ENCODE measurements at places on chromosomes 12 and 14. TPM values are rescaled to one million over a fixed set of nuclear protein-coding genes. Genes with fewer than 3 reads are reported as not detected.

The CLEC12A gene
- 13.8 TPM for total RNA-seq

The PLEKHG7 gene
- 6.1 TPM for total RNA-seq

- no peak overlapping the region for H3K4me3 ChIP-seq
- peak; percentile 65 for DNase-seq
- H3K4me1 ChIP-seq = no peaks in the 10 kb centered on the region
- H3K36me3 ChIP-seq = peaks cover 6% of the 10 kb centered on the region
These were observed 59.1 kb downstream of the FBXW8 start for GRCh38 chr12:116969615-116970585.

DNA sequence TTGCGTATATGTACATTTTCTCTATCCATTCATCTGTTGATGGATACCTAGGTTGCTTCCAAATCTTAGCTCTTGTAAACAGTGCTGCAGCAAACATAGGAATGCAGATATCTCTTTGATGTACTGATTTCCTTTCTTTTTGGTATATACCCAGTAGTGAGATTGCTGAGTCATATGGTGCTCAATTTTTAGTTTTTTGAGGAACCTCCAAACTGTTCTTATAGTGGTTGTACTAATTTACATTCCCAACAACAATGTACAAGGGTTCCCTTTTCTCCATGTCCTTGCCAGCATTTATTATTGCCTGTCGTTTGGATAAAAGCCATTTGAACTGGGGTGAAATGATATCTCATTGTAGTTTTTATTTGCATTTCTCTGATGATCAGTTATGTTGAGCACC, 44.3 kb downstream of the PELI2 start:
- no peaks in the 10 kb centered on the region for H3K4me1 ChIP-seq
- H3K27ac ChIP-seq = no peak overlapping the region
- H3K4me3 ChIP-seq = no peak overlapping the region
- no peak for DNase-seq
- no peaks in the 10 kb centered on the region for H3K27me3 ChIP-seq
- no peaks in the 10 kb centered on the region for H3K36me3 ChIP-seq

GRCh38 chr12:130155416-130156073, 6.7 kb upstream of the FZD10 start:
- H3K36me3 ChIP-seq = no peaks in the 10 kb centered on the region
- H3K4me1 ChIP-seq = no peaks in the 10 kb centered on the region
- no peak for DNase-seq
- peaks cover 2% of the 10 kb centered on the region for H3K27me3 ChIP-seq
- no peak overlapping the region for H3K27ac ChIP-seq

DNA sequence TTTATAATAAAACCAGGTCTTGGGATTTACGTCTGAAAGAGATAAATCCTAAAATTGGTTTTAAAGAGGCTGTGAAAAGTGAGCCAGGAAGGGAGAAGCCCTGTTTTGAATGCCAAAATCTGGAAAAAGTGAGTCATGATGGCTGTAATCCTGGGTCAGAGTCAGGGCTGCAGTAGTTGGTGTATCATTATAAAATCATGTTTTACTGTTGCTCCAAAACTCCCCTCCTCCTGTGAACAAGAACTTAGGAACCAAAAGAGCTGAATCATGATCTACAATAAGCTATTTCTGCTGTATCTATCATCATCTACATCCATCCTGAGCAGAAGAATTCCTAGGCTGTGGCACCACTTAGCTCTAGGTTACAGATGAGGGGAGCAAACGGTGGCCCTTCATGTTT, 79.3 kb downstream of the LMO3 start:
- no peak overlapping the region for H3K27ac ChIP-seq
- H3K4me1 ChIP-seq = no peaks in the 10 kb centered on the region
- no peak for DNase-seq
- H3K4me3 ChIP-seq = no peak overlapping the region

GRCh38 chr14:100640471-100641273, 53.5 kb upstream of the BEGAIN start:
- no peak overlapping the region for H3K4me3 ChIP-seq
- H3K27ac ChIP-seq = no peak overlapping the region
- peaks cover 6% of the 10 kb centered on the region for H3K4me1 ChIP-seq
- no peak for DNase-seq
- no peaks in the 10 kb centered on the region for H3K36me3 ChIP-seq

All from lung (tissue), 17 donors.